Frontal cortex (tissue), 4 donors: ENCODE measurements at places on chromosomes 5 and 9. TPM values are rescaled to one million over a fixed set of nuclear protein-coding genes. Genes with fewer than 3 reads are reported as not detected.

PCSK1 gene
- total RNA-seq: 2.9 TPM

NNT gene
- total RNA-seq: 176 TPM

SYNPO gene
- 3.7 TPM for total RNA-seq

CDKN2A gene
- total RNA-seq: under 0.01 TPM

SPATA31E1 gene
- not detected for total RNA-seq

ADAMTSL2 gene
- total RNA-seq: 2.4 TPM
